Activated naive CD4-positive, alpha-beta T cell treated with anti-CD3 and anti-CD28 coated beads for 36 hours (primary cell): ENCODE measurements at places on chromosomes 13 and 19.

- peak; percentile 54 for DNase-seq
Observed at GRCh38 chr19:7534531-7535046, 928 bp upstream of the PNPLA6 start.

- no peak for DNase-seq
Observed at GRCh38 chr13:70708775-70709174, 600.5 kb upstream of the KLHL1 start.

GRCh38 chr13:99197117-99197651 is 3.5 kb upstream of the UBAC2 start:
- DNase-seq: no peak

GRCh38 chr13:40440990-40441820 is 225.2 kb downstream of the FOXO1 start:
- DNase-seq: no peak

DNA sequence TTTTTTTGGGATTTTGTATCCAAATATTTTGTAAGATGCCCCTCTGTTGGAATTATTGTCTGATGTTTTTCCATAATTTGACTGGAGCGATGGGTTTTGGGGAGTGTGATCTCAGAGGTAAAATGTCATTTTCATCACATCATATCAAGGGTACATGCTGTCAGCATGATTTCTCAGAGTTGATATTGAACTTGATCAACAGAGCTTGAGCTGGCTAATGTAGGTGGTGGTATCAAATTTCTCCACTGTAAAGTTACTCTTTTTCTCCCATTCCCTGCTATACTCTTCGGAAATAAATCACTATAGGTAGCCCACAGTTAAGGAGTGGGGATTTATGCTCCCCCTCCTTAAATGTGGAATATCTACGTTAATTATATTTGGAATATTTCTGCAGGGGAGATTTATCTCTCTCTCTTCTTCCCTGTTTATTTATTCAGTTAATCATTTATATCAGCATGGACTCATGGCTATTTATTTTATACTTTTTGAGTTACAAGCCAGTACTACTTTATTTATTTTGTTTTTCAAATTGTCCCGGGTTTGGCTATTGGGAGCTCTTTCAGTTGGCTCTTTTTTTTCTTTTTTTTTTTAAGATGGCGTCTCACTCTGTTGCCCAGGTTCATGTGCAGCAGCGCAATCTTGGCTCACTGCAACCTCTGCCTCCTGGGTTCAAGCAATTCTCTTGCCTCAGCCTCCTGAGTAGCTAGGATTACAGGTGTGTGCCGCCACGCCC is 8.8 kb downstream of the SETDB2 start:
- no peak for DNase-seq

- peak; percentile 50 for DNase-seq
Observed at GRCh38 chr19:29666578-29667386, 1.5 kb downstream of the PLEKHF1 start.

- no peak for DNase-seq
Observed at GRCh38 chr13:90238413-90238812, 1109.1 kb upstream of the MIR17HG start.

DNA sequence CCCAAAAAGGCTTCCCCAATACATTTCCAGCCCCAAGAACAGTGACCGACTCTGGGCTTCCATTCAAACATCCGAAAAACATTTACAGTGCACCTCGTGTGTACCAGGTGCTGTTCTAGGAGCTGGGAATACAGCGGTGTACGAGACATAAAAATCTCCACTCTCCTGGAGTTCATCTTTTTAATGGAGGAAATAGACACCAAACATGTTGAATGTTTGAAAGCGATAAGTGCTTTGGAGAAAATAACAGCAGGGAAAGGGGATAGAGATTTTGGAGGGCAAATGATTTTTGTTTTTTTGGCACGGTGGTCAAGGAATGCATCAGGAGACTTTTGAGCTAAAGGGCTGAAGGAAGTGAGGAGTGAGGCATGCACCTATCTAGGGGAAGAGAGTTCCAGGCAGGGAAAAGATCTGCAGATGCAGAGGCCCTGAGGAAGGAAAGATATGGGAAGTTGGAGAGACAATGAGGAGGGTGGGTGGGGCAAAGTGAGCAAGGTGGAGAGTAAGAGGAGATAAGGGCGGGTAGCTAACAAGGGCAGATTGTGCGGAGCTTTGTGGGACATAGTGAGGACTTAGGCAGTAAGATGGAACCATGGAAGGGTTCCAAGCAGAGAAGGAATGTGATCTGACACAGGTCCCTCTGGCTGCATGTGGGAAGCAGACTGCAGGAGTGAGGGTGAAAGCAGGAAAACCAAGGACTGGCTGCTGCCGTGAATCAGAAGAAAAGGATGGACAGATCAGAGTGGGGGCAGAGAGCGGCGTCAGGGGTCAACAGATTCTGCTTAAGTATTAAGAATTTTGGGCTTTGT is 703 bp upstream of the FBL start:
- no peak for DNase-seq

- DNase-seq: no peak
Observed at GRCh38 chr13:107743983-107744382, 471.4 kb downstream of the LIG4 start.

DNA sequence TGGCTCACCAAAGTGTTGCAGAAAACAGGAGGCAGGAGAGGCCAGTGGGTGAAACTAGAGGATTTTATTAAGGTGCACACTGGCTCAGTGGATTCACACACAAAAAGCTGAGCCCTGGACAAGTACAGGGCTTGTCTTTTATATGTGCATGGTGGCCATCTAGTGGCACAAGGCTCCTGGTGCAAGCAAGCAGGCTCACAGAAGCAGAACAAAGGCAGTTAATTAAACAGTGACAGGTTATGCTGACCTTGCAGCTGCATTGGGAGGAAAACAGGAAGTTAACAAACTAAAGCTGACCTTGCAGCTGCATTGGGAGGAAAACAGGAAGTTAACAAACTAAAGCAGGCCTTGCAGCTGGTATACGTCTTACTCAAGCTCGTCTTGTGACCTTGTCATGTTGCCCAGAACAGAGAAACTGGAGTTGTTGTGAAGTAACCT is 65.3 kb upstream of the ZNF681 start:
- peak; percentile 52 for DNase-seq

- DNase-seq: peak; percentile 82
Observed at GRCh38 chr13:109779074-109779473, 7.3 kb downstream of the IRS2 start.

DNA sequence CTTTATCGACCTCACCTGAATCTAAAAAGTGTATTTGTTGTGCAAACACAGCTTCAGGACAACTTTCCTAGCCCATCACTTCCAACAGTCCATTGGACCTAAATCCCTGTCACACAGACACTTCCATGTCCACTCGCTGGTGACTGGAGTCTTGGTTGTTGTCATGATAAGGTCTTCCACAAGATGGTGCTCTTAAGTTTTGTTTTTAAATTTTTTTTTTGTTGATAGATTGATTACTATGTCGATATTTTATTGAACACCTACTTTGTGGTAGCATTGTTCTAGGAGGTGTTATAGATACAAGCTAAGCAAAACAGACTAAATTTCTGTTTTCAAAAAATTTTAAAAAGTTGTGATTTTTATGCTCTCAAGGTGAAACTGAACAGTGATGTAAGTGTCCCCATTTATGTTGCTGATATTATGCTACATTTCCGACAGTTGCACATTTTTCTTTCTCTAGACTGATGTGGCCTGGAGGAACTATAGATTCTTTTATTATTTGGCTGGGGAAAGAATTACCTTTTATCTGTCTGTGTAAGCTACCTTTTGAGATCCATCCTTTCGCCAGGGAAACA is 8.1 kb upstream of the ERICH6B start:
- DNase-seq: no peak

DNA sequence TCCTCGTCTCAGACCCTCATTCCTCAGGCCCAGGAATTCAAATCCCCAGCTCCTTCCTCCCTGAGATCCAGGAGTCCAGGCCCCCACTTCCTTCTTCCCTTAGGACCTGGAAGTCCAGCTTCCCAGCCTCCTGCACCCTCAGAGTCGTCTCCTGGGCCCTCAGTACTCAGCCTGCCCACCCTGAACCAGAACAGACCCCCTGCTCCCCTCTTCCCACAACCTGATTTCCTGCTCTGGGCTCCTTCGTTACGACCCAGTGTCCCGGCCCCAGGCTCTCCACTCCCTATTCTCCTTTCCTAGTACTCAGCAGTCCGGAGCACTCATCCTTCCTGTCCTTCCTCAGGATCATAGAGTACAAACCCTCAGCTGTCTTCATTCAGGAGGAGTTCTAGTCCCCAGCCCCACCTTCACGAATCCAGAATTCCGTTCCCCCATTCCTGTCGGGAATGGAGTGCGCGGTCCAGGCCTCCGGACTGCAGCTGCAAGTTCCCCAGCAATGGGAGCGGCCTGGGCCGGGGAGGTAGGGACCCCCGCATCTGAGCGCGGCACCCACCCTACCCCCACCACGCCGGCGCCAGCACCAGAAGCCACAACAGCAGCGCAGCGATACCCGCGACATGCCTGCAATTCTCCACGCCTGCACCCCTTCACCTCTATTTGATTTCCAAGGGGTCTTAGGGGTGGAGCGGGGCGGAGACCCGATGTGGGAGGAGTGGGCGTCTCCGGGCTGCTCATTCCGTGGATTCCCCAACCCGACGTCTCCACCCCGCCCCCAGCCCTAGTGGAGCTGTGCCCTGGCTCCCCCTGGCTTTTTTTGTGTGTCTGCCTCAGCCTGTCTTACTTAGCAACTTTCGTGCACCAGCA is 12.7 kb downstream of the EGLN2 start:
- peak; percentile 72 for DNase-seq

- no peak for DNase-seq
Observed at GRCh38 chr19:19485161-19485997, 30.0 kb downstream of the TSSK6 start.

- DNase-seq: peak; percentile 46
Observed at GRCh38 chr19:49746206-49746958, 16.7 kb downstream of the TSKS start.

DNA sequence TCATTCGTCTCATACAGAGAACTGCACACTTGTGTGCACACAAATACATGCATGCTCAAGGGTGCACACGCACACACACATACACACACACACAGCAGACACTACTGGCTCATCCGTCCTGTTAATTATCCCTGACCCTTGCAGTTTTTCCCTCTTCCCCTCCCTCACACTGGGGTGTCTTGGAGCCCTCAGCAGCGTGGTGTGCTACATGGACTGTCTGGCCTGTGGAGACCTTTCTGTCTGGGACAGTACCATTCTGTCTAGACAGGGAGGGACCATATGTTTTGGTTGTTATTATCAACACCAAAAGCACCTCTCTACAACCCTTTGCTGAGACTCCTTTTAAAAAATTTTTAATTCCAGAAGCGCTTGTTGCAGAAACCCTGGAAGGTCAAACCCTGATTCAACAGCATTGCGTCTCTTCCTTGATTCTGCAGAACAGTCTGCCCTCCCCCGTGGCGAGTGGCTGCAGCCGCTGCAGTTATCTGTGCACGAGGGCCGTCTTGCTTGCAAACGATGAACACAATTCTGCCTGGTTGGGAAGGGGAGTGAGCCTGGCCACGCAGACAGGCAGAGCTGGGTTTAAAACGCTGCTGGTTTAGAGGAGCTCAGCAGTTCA is 374.0 kb downstream of the IRS2 start:
- no peak for DNase-seq

DNA sequence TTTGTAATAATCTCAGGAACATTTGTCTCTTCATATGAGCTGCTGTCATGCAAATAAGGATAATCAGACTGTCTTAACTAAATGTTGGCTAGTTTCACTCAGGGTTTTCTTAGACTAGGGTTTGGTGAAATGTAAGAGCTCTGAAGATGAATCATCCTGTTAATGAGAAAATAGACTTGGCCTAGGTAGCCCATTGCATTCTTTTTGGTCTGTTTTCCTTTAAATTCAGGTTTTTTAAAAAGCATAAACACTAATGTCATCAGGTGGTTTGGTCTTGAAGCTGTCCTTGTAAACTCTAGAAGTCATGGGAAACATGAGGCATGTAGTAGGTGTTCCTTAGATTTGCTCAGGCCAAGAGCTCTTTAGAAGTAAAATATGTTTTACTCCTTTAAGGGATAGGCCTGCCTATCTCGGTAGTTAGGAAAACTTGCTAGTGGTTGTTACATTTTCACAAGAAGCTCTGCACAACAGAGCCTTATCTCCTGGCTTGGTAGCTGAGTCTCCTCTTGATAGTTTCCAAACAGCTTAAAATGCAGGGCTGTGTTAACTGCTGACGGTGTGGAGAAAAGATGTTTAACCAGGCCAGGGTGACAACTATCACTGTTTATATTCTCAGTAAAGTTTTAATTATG is 62.0 kb upstream of the C1QTNF9B start:
- no peak for DNase-seq

DNA sequence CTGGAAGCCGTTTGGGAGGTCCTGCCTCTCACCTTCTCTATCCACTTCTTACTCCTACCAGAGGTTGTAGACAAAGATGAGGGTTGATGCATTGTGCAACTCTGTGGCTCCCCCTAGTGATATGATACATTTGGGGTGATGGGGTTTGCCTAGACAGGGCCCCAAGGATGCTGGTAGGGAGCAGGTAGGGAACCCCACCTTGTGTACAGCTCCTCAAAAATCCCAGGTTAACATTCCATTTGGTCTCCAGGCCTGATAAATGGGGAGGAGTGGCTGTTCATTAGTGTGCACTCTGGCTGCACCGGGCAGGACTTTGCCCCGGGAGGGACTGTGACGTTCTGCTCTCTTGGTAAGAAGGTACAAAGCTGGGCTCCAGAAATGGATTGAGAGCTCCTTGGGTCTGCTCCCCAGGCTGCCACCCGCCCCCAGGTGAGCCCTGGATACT is 19.2 kb downstream of the SIGLEC8 start:
- peak; percentile 66 for DNase-seq
